ENCODE measurements at places on chromosomes 12 and 14.

- DNase-seq: peak; percentile 86
These were observed 2.5 kb downstream of the PTPN6 start for GRCh38 chr12:6953442-6954315.

- DNase-seq: no peak
These were observed 110.9 kb downstream of the PPP2R5E start for GRCh38 chr14:63432228-63432627.

DNA sequence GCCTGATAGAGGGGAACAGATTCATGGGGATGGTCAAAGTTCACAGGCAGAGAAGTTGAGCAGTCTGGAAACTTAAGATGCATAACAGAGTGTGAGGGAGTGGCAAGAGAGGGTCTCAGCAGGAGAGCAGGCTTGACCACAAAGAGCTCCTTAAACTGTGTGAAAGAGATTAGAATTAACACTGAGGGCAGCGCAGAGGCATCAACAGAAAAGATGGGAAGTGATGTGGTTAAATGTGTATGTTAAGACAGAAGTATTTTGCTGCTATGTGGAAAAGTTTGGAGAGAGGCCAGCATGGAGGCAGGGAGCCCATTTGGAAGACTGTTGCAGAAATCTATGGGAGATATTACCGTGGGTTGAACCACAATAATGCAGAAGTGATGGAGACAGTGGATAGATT, 122.7 kb upstream of the LMNTD1 start:
- no peak for DNase-seq

DNA sequence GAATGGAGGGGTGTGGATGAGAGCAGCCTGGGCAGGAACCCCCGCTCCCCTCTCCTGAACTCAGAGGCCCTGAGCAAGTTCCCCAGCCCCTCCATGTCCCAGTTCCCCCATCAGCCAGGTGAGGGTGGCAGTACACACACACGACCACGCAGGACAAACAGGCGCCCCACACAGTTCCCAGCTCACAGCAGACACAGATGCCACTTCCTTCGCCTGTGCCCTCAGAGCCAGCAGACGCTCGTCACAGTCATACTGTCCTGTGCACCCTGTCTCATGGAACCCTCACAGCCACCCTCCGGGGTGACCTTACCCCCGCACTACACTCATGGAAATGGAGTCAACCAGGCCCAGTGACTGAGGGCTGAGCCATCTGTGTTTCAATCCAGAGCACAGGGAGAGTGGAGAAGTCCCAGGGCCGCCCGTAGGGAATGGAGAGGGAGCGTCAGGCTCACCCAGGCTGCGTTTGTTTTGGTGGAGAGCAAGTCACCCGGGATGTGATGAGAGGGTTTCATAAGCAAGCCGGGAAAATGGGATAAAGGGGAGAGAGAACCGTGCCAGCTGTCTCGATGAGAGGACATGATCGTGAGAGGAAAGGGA, 47.5 kb upstream of the DYNC1H1 start:
- DNase-seq: no peak

DNA sequence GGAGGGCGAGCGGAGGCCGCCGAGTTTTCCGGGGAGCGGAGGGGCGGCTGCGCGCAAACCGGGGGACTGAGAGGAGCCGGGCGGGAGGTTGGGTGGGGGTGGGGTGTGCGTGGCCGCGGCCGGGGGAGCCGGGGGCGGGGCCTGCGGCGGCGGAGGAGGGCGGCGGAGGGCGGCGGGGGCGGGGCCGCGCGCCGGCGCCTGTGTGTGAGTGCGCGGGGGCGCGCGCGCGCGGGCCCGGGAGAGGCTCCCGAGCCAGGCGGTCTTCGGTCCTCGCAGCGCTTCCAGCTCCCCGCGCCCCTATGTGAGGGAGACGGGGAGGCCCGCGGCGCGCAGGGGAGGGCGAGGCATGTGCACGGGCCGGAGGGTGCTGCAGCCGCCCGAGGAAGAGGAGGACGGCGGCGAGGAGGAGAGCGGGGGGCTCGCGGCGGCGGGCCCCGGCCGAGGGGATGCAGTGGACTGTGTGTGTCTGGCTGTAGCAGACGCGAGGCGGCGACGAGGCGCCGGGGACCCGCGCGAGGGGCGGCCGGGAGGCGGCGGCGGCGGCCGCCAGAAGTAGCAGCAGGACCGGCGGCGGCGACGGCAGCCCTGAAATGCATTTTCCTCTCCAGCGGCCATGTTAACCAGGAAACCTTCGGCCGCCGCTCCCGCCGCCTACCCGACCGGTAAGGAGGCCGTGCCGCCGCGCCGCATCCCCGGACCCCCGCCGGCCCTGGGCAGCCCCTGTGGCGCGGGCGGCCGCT, at the start of gene DYRK2:
Gene DYRK2, plus strand, starts transcription at position 225 of the 740 bp plus-strand sequence. Its CDS starts 389 bp downstream, at position 614.
- peak; percentile 77 for DNase-seq

DNA sequence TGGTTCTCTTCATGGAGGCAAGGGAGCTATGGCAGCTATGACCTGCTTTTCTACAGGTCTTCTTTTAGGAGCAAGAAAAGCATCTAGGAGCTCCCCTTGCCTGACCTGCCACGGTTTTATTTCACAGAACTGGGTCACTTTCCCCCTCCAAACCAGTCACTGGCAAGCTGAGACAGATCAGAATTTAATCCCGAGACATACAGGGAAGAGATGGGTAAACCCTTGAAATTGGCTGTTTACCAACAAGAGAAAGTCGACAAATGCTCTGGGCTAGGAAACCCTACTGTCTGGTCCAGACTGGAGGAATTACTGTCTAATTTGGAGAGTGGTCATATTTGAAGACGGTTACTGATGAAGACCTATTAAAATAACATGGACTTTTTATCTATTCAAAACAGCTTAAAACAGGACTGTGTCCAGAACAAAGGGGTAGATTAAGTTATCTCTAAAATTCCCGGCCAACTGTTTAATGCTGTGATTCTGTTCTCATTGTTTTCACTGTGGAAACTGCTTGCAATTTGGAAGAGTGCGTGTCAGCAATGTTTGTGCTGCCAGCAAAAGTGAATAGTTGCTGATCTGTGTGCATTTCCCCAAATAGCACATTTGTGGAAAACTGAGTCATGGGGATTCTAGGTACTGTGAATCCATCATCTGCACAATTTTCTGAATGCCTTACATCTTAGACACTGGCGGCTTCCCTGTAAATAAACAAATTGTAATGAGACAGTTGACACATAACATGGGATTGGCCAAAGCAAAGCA, 73.4 kb upstream of the EEA1 start:
- no peak for DNase-seq

GRCh38 chr12:107200394-107200793, 107.0 kb upstream of the CRY1 start:
- DNase-seq: no peak
